ENCODE measurements at places on chromosomes 5 and 9. TPM values are rescaled to one million over a fixed set of nuclear protein-coding genes. Genes with fewer than 3 reads are reported as not detected.

Gene F12
- total RNA-seq = 4.3 TPM

Gene APC
- total RNA-seq = 53.7 TPM

Gene EGFLAM
- total RNA-seq = 1.2 TPM

Gene SPINK9
- total RNA-seq = not detected

Gene ZBTB34
- 12.8 TPM for total RNA-seq

Gene GZMA
- total RNA-seq = not detected

Gene KLHL9
- total RNA-seq = 29.3 TPM

Gene OTP
- total RNA-seq = not detected

Gene CD72
- not detected for total RNA-seq

Gene INVS
- total RNA-seq = 19.4 TPM

Gene GAPT
- not detected for total RNA-seq

Gene PPP1R26
- total RNA-seq = 16.4 TPM

Gene NR2F1
- total RNA-seq = 55.4 TPM

Gene GARNL3
- total RNA-seq = 2.9 TPM

Gene CCL21
- total RNA-seq = 0.64 TPM

Gene NLN
- 18.0 TPM for total RNA-seq

Gene TNFSF15
- 48.1 TPM for total RNA-seq

Gene SGTB
- total RNA-seq = 9.0 TPM

Gene IFNA21
- total RNA-seq = not detected

Gene ARL14EPL
- total RNA-seq = not detected

Gene DOLPP1
- 13.8 TPM for total RNA-seq

Measured in glomerular endothelial cell (primary cell).